ENCODE measurements at places on chromosomes 5 and 9.

DNA sequence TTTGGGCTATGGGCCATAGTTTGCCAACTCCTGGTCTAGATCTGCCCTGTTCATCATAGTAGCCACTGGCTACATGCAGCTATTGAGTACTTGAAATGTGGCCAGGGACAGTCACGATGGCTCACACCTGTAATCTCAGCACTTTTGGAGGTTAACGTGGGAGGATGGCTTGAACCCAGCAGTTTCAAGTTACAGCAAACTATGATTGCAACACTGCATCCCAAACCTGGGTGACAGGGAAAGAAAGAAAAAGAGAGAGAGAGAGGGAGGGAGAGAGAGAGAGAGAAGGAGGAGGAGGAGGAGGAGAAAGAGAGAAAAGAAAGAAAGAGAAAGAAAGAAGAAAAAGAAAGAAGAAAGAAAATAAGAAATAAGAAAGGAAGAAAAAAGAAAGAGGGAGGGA lies 5.1 kb upstream of the GMCL2 start:
- DNase-seq = no peak

DNA sequence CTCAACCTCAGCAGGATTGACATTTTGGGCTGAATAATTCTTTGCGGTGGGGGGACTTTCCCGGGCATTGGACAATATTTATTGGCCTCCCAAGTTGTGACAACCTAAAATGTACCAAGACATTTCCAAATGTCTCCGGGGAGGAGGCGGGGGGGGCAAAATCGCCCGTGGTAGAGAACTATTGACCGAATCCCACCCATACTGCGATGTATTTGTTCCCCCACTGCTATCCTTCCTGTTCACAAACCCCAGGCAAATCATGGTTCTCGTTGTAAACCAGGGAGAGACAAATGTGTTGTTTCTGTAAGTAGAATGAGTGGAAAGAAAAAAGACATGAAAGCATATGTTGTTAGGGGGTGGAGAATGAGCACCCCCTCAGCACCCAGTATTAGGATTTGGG lies 141.9 kb downstream of the PSAT1 start:
- DNase-seq = no peak

GRCh38 chr9:110106661-110107060 lies 101.3 kb downstream of the C9orf152 start:
- no peak for DNase-seq

DNA sequence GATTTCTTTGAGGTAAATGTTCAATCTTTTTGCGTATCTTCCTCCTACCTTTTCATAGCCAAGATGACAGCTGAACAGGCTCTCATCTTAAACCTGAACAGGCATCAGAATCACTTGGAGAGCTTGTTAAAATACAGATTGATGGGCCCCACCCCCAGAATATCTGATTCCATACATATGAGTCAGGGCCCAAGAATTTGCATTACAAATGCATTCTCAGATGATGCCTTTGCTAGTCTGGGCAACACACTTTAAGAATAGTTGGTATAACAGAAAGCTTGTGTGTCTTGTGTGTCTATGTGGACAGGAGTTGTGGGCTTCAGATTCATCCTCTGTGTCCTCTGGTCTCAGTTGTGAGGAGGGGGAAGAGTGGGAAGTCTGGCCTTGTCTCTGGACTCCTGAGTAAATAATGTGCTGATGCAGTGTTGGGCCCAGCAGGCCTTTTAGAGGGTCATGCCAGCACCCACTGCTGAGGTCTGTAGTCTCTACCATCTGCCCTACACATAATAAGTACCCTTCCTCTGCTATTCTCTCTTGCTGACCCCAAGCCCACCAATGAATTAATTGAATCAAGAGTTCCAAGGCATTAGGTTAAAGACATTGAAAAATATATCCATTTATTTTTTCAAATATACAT lies 43.1 kb downstream of the PTCD2 start:
- DNase-seq = no peak

- peak; percentile 54 for DNase-seq
Observed at GRCh38 chr5:173909199-173909598, 21.1 kb downstream of the CPEB4 start.

GRCh38 chr9:89986190-89986589 lies 381.4 kb downstream of the GADD45G start:
- DNase-seq = no peak

DNA sequence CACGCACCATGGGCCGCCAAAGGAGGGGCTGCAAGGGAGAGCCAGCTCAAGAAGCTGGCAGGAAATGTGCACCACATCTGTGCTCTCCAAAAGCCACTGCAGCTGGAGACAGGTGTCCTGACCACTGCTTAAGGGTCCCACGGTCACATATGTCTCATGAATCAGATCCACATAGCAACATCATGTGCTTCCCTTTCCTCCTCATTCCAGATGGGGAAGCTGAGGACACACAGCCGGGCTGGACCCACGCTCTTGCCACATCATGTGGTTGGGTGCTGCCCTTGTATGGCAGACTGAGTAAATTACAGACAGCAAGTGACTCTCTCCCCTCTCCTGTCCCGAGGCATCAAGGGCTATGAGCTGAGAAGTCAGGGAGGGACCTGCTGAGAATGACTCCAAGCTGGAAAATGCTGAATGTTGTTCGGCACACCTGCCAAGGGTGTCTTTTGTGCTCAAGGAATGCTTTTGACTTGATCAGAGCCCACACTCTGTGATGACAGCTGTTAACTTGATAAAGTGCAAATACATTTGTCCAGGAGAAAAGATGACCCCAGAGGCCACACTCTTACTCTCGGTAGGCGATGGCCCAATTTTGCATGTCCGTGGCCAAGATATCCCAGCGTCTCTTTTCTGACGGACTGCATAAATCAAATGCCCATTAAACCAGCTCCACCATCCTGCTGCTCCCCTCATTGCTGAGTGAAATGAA lies 58.2 kb downstream of the NSUN2 start:
- DNase-seq = no peak

Measured in hematopoietic multipotent progenitor cell treated with erythropoietin and hydrocortisone succinate and interleukin-3 and kit ligand, for 17 days (in vitro differentiated cells).